ENCODE measurements at places on chromosomes 11 and 22.

GRCh38 chr11:79081471-79082031 is 359.3 kb downstream of the TENM4 start:
- peaks cover 26% of the 10 kb centered on the region for H3K4me1 ChIP-seq
- no peaks in the 10 kb centered on the region for H3K36me3 ChIP-seq
- H3K4me3 ChIP-seq = no peak overlapping the region
- peak overlapping the region; percentile 54 for H3K27ac ChIP-seq

GRCh38 chr11:41400819-41401382 is 58.6 kb downstream of the LRRC4C start:
- no peak overlapping the region for H3K27ac ChIP-seq
- no peaks in the 10 kb centered on the region for H3K27me3 ChIP-seq
- DNase-seq = no peak
- H3K4me3 ChIP-seq = no peak overlapping the region
- H3K4me1 ChIP-seq = peaks cover 14% of the 10 kb centered on the region

DNA sequence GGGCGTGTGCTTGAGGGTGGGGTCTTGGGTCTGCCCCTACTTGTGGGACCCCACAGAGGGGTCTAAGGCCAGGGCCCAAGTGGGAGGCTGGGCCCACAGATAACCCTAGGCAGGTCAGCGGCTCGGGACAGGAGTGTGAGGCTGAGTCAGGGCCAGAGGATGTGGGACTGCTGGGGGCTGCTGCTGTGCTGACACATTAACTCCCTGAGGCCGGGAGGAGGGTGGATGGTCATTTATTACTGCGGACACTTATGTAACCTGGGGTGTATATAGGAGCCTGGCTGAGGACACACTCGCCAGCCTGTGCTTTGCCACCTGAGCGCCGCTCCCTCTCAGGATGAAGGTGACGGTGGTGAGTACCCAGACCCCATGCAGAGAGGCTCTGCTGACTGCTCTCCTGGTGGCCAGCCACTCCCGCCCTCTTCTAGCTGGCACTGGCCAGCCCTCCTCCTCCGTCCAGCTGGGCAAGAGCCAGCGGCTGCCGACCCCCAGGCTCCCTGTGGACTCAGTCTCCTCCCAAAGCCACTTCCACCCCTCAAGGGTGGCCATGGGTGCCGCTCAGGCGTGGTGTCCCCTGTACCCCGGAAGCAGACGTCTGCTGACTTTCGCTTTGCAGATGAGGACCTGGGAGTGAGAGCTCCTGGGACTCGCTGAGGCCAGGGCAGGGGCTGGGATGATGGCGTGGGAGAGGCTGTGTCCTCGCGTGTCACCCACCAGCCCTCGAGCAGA is at the start of gene MIOX:
TSS of gene MIOX (plus strand) at position 299 of the 729 bp plus-strand sequence. CDS start at position 338, 39 bp downstream.
- peak within 1 kb of the TSS; percentile 81 for H3K27ac ChIP-seq
- no peak within 1 kb of the TSS for H3K4me3 ChIP-seq

DNA sequence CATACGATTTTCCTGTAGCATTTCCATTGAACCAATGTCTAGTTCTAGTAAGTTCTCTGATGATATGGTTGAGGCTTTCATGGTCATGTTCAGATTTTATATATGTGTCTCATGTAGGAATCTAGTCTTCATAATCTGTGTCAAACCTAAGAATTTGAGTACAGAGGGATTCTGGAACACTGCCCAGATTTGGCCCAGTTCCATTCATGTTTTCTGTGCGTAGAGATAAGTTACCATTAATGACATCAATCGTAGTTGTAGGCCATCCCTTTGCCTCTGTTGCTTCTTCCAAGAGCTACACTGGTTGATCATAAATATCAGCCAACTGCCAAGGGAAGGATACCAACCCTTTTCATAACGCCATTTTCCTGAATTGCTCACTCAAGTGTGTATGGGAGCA is 23.3 kb downstream of the ST3GAL4 start:
- no peaks in the 10 kb centered on the region for H3K27me3 ChIP-seq
- no peaks in the 10 kb centered on the region for H3K4me1 ChIP-seq
- DNase-seq = no peak
- no peak overlapping the region for H3K27ac ChIP-seq

- no peaks in the 10 kb centered on the region for H3K4me1 ChIP-seq
- H3K27ac ChIP-seq = no peak overlapping the region
- H3K4me3 ChIP-seq = no peak overlapping the region
- H3K36me3 ChIP-seq = no peaks in the 10 kb centered on the region
- no peaks in the 10 kb centered on the region for H3K27me3 ChIP-seq
Measured at GRCh38 chr11:9219572-9219971, 45.6 kb downstream of the DENND5A start.

Data from body of pancreas (tissue), 4 donors.